Activated CD8-positive, alpha-beta memory T cell treated with anti-CD3 and anti-CD28 coated beads for 24 hours (primary cell): ENCODE measurements at places on chromosomes 7 and 10.
A peak's percentile ranks its signal among the peaks of the same experiment; 100 is the strongest.

GRCh38 chr7:51310131-51310583 lies 6.5 kb downstream of the COBL start:
- no peak for DNase-seq

DNA sequence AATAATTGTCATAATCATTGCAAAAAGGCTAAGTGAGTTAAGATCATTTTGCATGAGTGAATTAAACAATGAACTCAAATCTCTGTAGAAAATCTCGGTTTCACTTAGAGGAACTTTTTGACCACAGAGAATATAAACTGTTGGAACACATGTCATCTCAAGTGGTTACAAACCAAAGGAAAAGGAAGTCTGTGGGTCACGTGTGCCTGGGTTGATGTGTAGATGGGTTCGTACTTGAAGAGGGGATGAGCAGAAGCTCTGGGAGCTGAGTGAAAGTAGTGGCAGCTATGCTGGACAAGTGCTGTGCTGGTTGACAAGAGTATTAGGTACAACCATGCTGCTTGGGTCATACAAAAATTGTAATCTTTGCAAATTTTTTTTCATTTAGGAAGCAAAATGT lies 35.0 kb downstream of the GLRX3 start:
- no peak for DNase-seq

GRCh38 chr7:84336303-84336702 lies 141.7 kb upstream of the SEMA3A start:
- DNase-seq, result no peak

- no peak for DNase-seq
Observed at GRCh38 chr10:19184891-19185290, 136.3 kb downstream of the MALRD1 start.

DNA sequence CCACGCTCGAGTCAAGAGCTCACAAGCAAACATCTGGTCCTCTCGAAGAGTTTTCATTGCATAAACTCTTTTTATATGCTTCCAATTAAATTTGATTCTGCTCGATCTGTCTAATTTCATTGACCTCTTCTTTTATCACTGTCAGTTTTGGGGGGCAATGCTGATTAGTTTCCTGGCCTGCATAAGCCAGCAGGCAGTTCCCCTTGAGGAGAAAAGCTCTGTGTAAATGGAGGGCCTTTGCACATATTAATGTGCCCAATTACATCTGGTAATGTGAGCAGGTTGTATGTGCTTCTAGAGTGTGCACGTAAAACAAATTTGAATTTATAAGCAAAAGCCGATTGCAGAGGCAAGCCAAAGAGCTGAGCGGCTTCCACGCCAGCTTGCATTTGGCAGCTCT lies 210.3 kb downstream of the ABCA13 start:
- no peak for DNase-seq

- DNase-seq, result peak; percentile 75
Observed at GRCh38 chr7:816751-817671, 15.3 kb upstream of the SUN1 start.

DNA sequence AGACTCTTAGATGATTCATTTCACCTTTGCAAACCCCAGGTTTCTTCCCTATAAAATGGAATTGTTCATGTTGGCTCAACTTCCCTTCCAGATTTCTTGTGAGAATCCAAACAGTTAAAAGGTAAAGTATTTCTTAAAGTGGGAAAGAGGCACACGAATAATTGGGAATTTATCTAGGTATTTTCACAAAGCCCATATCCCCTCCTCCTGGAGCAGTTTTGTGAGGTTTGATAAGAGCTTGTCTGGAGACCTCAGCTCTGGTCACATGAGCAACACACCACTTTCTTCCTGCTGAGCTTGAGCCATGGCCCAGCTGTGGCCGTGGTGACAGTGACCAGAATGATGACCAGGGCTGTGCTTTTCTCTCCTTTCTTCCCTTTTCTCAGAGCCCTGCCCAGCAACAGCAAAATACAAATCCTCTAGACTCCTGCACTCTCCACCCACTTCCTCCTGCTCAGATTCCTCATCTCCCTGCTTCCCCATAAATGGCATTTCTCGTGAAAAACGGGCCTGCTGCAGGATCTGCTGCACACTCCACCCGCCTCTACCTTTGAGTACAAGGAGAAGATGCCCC lies 87.7 kb downstream of the PIK3CG start:
- no peak for DNase-seq

GRCh38 chr10:128056303-128057050 lies 69.7 kb downstream of the MKI67 start:
- no peak for DNase-seq

GRCh38 chr7:158345731-158346130 lies 241.9 kb downstream of the PTPRN2 start:
- no peak for DNase-seq

- DNase-seq, result peak; percentile 80
Observed at GRCh38 chr10:84194424-84195043, at the start of gene CDHR1. TSS of gene CDHR1 (plus strand) at chr10:84194537. CDS start at chr10:84194761, 224 bp downstream.

- no peak for DNase-seq
Observed at GRCh38 chr7:90891529-90891928, 295.4 kb downstream of the CDK14 start.

- no peak for DNase-seq
Observed at GRCh38 chr10:19848226-19848985, 32.2 kb downstream of the PLXDC2 start.

GRCh38 chr7:82294382-82294784 lies 149.2 kb downstream of the CACNA2D1 start:
- DNase-seq, result no peak

GRCh38 chr10:48838834-48839233 lies 100.8 kb downstream of the LRRC18 start:
- no peak for DNase-seq

DNA sequence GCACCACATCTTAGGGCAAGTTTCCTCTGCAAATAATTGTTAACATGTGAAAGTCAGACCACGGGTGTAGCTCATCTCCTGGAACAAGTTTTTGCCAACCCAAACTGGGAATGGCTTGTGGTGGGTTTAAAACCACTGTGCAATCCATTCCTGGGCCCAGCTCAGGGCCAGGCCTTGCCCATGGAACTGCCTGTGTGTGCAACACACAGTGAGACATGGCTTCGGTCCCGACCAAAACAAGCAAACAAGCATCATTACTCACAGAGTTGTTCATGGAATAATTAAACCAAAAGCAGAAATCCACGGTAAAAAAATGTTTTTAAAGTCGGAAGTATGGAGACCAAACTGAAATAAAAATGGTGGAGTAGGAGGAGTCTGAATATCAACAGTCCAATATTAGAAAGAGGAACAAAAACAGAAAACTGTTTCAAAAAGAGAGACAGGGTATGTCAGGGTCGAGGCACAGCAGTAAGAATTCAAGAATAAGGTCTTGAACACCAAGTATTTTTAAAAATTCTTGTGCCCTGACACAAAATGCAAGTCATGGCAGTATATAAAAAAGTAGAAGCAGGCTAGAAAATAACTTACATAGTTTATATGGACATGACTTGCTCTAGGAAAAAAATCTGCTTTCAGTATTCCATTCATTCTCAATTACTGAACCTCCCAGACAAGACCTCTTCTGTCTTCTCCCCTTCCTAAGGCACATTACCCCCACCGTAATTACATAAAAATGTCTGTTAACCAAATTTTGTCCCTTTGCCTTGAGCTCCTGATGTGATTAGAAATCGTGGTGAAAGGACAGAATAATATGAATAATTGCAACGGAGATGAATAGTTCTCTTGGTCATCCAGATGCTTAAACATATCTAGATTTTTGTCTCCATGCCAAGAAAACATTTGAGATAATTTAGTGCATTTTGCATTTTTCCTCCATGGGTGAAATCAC lies 88.4 kb downstream of the FAS start:
- DNase-seq, result no peak

GRCh38 chr7:156773966-156774365 lies 119.0 kb downstream of the LMBR1 start:
- no peak for DNase-seq

- no peak for DNase-seq
Observed at GRCh38 chr10:118742032-118742431, 12.7 kb downstream of the CACUL1 start.

DNA sequence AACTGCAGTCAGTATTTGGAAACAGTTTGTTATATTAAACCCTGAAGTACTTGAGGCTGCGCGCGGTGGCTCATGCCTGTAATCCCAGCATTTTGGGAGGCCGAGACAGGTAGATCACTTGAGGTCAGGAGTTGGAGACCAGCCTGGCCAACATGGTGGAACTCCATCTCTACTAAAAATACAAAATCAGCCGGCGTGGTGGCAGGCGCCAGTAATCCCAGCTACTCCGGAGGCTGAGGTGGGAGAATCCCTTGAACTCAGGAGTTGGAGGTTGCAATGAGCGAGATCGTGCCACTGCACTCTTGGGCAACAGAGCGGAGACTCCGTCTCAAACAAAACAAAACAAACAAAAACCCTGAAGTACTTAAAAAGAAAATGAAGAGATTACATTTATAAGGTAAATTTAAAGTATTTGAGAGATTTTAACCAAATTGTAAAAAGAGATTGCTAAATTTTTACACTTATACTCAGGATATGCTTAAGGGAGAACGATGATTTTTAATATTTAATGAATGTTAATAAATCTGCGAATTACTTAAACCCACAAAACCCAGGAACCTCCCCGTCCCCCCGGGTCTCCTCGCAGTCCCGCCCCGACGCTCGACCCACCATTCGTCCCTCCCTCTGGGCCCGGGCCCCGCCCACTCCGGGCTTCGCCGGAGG lies 425 bp upstream of the MTG1 start:
- DNase-seq, result peak; percentile 55

DNA sequence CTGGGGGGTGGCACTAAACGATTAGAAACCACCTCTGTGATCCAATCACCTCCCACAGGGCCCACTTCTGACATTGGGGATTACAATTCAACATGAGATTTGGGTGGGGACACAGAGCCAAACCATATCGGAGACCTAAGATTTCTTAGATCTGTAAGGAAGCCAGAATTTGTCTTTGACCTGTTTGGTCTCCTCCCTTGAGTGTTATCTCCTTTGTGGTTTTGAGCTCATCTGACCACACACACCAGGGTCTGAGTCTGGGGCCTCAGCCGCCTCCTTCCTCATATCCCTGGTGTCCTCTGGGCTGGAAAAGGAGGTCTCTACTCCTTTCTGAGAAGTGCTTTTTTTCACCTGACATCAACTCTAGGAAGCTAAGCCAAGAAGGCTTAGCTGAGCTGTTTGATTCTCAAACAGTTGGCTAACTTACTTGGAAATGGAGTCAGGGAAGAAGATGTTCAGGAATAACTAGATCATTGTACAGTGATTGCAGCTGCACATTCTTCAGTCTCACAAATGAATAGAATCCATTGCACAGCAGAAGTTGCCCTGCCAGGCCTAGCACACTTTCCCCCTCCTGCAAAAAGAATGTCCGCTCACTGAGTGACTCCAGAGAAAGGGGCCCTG lies 167.4 kb downstream of the ARHGAP21 start:
- DNase-seq, result no peak
